DND-41 (cell line): ENCODE measurements at places on chromosomes 4 and X.
A peak's percentile ranks its signal among the peaks of the same experiment; 100 is the strongest.

- no peaks in the 10 kb centered on the region for H3K27me3 ChIP-seq
- H3K36me3 ChIP-seq = no peaks in the 10 kb centered on the region; the same call in 1 of the 2 replicates
- no peak overlapping the region for H3K4me3 ChIP-seq
These were observed 3.7 kb downstream of the BLOC1S4 start for GRCh38 chr4:6719611-6720179.

GRCh38 chr4:4666693-4667621 is 125.1 kb upstream of the STX18 start:
- no peaks in the 10 kb centered on the region for H3K27me3 ChIP-seq
- H3K4me3 ChIP-seq = no peak overlapping the region
- no peak overlapping the region for H3K27ac ChIP-seq
- H3K4me1 ChIP-seq = no peaks in the 10 kb centered on the region

DNA sequence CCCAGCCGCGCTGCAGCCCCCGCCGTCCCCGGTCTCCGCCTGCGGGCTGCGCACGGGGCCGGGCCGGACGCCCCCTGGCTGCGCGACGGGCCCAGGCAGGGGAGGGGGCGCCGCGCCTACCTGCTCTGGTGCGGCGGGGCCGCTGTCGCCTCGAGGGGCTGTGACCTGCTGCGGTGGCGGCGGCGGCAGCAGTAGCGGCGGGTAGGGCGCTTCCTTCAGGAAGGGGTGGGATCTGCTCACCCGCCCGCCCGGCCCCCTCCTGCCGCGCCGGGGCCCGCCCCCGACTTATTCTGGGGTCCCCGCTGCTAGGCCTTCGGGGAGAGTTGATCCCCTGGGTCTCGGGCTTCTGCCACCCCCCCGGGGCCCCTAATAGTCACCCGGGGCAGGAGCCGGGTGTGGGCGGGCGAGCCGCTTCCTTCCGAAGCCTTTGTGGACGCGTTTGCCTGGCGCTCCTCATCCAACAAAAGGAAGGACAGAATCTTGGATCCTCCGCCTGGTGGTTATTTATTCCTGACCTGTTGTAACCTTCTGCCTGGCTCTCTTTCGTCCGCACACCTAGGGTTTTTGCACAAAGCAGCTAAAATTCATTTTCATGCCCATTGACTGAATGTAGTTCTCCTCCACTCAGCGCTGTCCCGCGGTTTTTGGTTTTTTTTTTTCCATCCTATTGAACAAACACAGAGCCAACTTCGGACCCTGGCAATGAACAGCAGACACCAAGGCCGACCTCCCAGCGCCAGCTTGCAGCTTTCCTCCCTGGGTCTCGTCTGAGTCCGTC is at the start of gene TMEM150C:
TMEM150C (minus strand) TSS at position 203 of the 778 bp plus-strand sequence. CDS start 57,331 bp downstream, outside the sequence.
- H3K36me3 ChIP-seq = no peaks in the 10 kb centered on the region
- no peak within 1 kb of the TSS for H3K4me3 ChIP-seq
- no peak for DNase-seq
- no peak within 1 kb of the TSS for H3K27ac ChIP-seq
- H3K27me3 ChIP-seq = peaks cover 2% of the 10 kb centered on the region
- no peaks in the 10 kb centered on the region for H3K4me1 ChIP-seq

- no peak overlapping the region for H3K4me3 ChIP-seq
- H3K4me1 ChIP-seq = no peaks in the 10 kb centered on the region
- H3K27ac ChIP-seq = no peak overlapping the region
These were observed 119.1 kb downstream of the MBNL3 start for GRCh38 chrX:132369617-132370326.

DNA sequence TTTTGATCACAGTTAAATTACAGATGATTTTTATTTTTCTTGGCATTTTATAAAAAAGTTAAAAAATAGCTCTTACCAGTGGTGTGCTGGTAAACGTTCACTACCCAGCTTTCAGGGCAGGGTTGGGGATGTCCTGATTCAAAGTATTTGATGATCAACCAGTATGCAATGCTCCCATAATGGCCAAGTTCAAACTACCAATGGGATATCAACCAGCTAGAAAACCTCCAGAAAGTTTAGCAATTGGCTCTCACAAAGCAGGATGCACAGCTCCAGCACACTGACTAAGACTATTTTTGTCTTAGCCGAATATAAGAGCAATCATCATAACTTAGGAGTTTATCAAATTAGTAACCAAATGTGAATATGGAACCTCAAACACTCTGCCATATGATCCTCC is 108.0 kb upstream of the PDE5A start:
- H3K36me3 ChIP-seq = no peaks in the 10 kb centered on the region
- no peaks in the 10 kb centered on the region for H3K4me1 ChIP-seq
- no peak overlapping the region for H3K27ac ChIP-seq
- no peaks in the 10 kb centered on the region for H3K27me3 ChIP-seq
- no peak for DNase-seq
- no peak overlapping the region for H3K4me3 ChIP-seq

DNA sequence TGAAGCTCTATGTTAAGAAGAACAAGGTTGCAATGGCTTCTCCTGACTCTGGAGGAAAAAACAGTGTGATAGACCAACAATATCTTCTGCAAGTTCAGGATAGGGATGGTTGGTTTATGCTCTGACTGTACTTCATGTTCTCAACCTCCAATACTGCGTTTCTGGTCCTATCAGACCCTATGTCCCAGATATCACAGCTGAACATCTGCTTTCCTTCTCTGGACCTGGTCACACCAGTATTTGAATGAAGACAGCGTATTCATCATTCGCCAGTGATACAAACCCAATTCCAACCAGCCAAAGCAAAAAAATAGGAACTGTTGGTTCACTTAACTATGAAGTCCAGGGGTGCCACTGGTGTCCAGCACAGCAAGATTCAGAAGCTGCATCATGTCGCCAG is 124.5 kb upstream of the KLF3 start:
- no peak overlapping the region for H3K4me3 ChIP-seq
- no peaks in the 10 kb centered on the region for H3K4me1 ChIP-seq
- no peaks in the 10 kb centered on the region for H3K27me3 ChIP-seq
- H3K27ac ChIP-seq = no peak overlapping the region

- DNase-seq = peak; percentile 65
- H3K4me3 ChIP-seq = peak overlapping the region; percentile 52
These were observed 169.0 kb upstream of the BCOR start for GRCh38 chrX:40266490-40267333.

GRCh38 chrX:87900320-87900908 is 382.8 kb downstream of the KLHL4 start:
- H3K4me3 ChIP-seq = no peak overlapping the region
- no peaks in the 10 kb centered on the region for H3K4me1 ChIP-seq
- peak; percentile 16 for DNase-seq
- H3K27me3 ChIP-seq = no peaks in the 10 kb centered on the region
- no peaks in the 10 kb centered on the region for H3K36me3 ChIP-seq
- no peak overlapping the region for H3K27ac ChIP-seq

DNA sequence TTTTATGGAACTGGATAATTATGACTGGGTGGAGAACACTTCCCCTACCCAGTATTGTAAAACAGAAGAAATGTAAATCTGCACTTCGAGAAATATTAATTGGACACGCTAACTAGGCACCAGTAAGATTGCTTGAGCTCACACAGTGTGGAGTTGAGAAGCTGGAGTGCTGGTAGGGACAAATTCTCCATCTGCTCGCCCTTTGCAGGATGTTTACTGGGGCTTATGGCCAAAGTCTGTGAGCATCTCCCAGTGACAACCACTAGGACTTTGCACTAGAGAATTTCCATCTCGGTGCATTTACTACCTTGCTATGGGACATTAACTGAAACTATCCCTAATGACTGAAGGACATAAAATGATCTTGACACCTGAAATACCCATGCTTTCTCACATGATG is 33.7 kb upstream of the GPR34 start:
- no peaks in the 10 kb centered on the region for H3K4me1 ChIP-seq
- peaks cover 90% of the 10 kb centered on the region for H3K36me3 ChIP-seq
- no peaks in the 10 kb centered on the region for H3K27me3 ChIP-seq

DNA sequence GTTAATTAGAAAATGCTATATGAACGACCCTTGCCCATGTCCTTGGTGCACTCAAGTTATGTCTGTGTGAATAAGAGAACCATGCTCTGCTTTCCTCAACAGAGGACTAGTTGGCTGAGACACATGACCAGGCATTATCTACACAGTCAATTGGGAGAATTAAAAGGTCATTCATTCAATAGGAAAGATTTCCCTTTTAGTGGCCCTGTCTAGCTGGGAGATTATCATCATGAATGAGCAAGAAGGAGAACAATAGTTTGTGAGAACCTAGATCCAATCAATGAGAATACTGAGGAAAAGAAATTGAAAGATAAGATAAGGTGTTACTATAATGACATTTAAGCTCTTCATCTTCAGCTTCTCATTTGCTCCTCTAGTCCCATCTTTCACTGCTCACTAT is 1033.4 kb upstream of the LCORL start:
- H3K4me1 ChIP-seq = no peaks in the 10 kb centered on the region
- no peak overlapping the region for H3K27ac ChIP-seq
- no peak for DNase-seq
- H3K27me3 ChIP-seq = no peaks in the 10 kb centered on the region

GRCh38 chr4:142984871-142985585 is 138.9 kb upstream of the INPP4B start:
- H3K4me3 ChIP-seq = no peak overlapping the region
- no peak for DNase-seq
- no peaks in the 10 kb centered on the region for H3K36me3 ChIP-seq
- H3K27me3 ChIP-seq = peaks cover 8% of the 10 kb centered on the region

- no peaks in the 10 kb centered on the region for H3K27me3 ChIP-seq
- H3K27ac ChIP-seq = peak overlapping the region; percentile 65
- H3K4me1 ChIP-seq = peaks cover 6% of the 10 kb centered on the region
- peaks cover 18% of the 10 kb centered on the region for H3K36me3 ChIP-seq
- DNase-seq = peak; percentile 66
These were observed 382.7 kb downstream of the UNC5C start for GRCh38 chr4:95165926-95166524.

- H3K36me3 ChIP-seq = no peaks in the 10 kb centered on the region
- H3K27me3 ChIP-seq = no peaks in the 10 kb centered on the region
- no peak overlapping the region for H3K4me3 ChIP-seq
- no peaks in the 10 kb centered on the region for H3K4me1 ChIP-seq
These were observed 158.8 kb downstream of the ADGRA3 start for GRCh38 chr4:22356987-22357596.

- no peaks in the 10 kb centered on the region for H3K36me3 ChIP-seq
- no peak overlapping the region for H3K27ac ChIP-seq
- H3K27me3 ChIP-seq = no peaks in the 10 kb centered on the region
- no peak for DNase-seq
These were observed 3.8 kb upstream of the ADH1B start for GRCh38 chr4:99324979-99325378.

DNA sequence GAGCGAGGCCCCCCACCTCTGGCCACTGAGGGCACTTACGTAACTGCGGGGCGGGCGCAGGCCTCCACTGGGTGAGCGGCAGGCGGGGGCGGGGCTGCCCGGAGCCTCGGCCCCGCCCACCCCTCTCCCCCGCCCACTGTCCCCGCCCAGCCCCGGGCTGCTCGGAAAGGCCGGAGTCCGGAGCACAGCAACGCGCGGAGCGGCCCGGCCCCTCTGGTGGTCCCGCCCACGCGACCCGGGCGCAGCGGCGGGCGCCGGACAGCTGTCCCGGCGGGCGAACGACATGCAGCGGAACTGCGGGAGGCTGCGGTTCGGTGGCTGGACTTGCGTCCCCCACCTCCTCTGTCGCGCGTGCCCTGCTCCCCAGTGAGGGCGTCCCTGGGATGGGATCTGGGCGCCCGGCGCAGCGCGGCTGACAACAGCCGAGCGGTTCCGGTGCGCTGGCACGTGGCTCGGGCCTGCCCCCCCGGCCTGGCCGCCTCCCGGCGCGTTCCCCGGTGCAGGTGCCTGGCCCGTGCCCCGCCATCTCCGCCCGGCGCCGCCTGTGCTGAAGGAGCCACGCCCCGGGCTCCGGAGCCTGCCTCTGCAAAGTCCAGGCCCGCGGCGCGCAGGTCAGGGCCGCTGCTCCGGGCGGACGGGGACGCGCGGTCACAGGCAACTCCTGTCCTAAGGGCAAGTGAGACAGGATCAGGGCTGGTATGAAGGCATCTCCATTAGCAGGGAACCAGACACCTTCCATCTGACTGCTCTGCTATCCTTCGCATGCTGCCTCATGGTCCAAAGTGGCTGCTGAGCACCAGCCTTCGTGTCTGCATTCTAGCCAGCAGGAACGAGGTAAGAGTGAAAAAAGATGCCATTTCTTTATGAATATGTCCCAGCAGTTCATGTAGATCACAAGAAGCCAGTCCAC is 21.8 kb upstream of the JAKMIP1 start:
- H3K27me3 ChIP-seq = no peaks in the 10 kb centered on the region
- H3K4me1 ChIP-seq = no peaks in the 10 kb centered on the region
- H3K27ac ChIP-seq = no peak overlapping the region
- DNase-seq = no peak

DNA sequence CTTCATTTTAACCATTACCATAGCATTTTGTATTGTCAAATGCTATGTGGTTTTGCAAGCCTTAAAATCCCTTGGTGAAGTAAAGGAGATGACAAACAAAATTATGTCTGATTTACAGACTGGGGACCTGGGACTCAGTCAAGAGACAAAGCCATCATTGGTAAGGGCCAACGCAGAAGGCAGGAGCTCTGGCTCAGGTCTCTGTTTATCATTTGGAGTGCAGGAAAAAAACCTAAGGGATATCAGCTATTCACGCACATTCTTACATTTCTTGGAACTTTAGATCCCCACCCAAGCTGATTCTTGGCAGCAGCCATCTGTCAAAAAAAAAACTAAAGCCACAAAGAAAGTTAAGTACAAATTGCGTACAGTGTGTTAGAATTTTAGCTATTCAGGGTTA is 731.9 kb downstream of the STPG2 start:
- no peaks in the 10 kb centered on the region for H3K4me1 ChIP-seq
- no peak overlapping the region for H3K4me3 ChIP-seq
- H3K36me3 ChIP-seq = no peaks in the 10 kb centered on the region
- H3K27me3 ChIP-seq = no peaks in the 10 kb centered on the region

- H3K27ac ChIP-seq = no peak overlapping the region
- H3K27me3 ChIP-seq = no peaks in the 10 kb centered on the region
- no peaks in the 10 kb centered on the region for H3K36me3 ChIP-seq
- no peak for DNase-seq
These were observed 29.3 kb downstream of the CXorf58 start for GRCh38 chrX:23937100-23937499.

- no peak for DNase-seq
- H3K4me1 ChIP-seq = no peaks in the 10 kb centered on the region
- H3K36me3 ChIP-seq = peaks cover 11% of the 10 kb centered on the region; the same call in 1 of the 2 replicates
- H3K4me3 ChIP-seq = no peak overlapping the region
These were observed 45.7 kb downstream of the MANBA start for GRCh38 chr4:102715057-102715456.

- H3K36me3 ChIP-seq = no peaks in the 10 kb centered on the region
- no peak overlapping the region for H3K4me3 ChIP-seq
- no peaks in the 10 kb centered on the region for H3K4me1 ChIP-seq
- H3K27me3 ChIP-seq = no peaks in the 10 kb centered on the region
These were observed 189.9 kb downstream of the PTTG2 start for GRCh38 chr4:38149997-38150671.

DNA sequence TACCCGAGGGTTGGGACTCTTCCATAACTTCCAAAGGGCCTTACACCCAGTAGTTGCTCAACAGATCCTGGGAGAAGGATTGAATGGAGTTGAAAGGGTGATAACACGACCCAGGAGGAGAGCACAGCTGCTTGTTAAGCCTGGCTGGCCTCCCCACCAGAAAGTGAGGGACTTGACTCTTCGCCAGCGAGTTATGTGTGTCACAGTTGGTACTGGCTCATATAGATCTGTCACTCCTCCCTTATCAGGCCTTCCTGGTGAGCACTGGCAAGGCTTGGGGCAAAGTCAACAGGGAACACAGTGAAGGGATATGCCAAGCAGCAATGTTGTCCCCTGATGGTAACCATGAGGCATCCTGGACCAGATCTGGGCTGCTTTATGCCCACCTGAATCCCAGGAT is 35.8 kb downstream of the APLN start:
- no peak overlapping the region for H3K4me3 ChIP-seq
- H3K27ac ChIP-seq = no peak overlapping the region
- no peaks in the 10 kb centered on the region for H3K27me3 ChIP-seq
- H3K4me1 ChIP-seq = no peaks in the 10 kb centered on the region
- DNase-seq = no peak
- H3K36me3 ChIP-seq = no peaks in the 10 kb centered on the region
